ENCODE measurements at places on chromosomes 4 and X.

- no peak for DNase-seq
Observed at GRCh38 chr4:8235224-8235623, 34.3 kb upstream of the HTRA3 start.

DNA sequence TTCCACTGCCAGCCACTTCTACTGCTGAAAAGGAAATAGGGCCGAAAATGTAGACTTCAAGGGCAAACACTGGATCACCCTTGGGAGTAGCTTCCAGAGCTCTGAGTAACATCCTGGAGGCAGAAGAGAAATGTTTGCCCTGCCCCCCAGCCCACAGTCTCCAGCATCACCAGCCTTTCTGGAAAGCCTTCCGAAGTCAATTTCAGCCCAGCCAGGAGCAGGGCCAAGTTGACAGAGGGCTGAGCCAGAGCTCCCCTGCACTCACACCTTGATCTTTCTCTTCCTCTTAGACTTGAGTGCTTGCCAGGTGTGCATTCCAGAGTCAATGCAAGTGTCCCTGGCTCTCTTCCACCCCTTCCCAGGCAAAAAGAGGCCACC, 35.2 kb downstream of the SLC25A5 start:
- no peak for DNase-seq

- no peak for DNase-seq
Observed at GRCh38 chr4:176753049-176753448, 39.7 kb downstream of the VEGFC start.

DNA sequence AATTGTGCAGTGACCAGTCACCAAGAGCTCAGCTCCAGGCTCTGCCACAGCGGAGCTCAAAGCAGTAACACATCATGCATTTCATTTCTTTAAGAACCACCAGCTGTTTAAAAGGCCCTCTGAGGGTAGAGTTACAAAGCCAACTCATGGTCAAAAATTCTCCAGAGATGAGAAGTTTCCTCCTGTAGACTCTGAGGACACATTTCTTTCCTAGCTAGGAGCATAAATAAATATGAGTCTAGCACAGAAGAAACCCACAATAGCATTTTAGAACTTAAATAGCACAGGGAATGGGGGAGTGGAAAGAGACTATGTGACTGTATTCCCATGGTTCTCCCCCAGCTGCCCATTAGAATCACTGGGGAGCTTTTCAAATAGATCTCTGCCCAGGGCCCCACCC, 6.5 kb upstream of the CRMP1 start:
- no peak for DNase-seq

- no peak for DNase-seq
Observed at GRCh38 chrX:12802741-12803140, 11.5 kb downstream of the PRPS2 start.
